Endothelial cell of umbilical vein (primary cell): ENCODE measurements at places on chromosomes 5 and 9. TPM values are rescaled to one million over a fixed set of nuclear protein-coding genes. Genes with fewer than 3 reads are reported as not detected.

MARVELD2 gene
- total RNA-seq, result 6.7 and 7.1 TPM in 2 replicates

OLFM1 gene
- 0.42 and 0.95 TPM in 2 replicates for total RNA-seq

ADAMTS2 gene
- not detected in 2 replicates for total RNA-seq

SLC6A19 gene
- not detected in 2 replicates for total RNA-seq

GCNT1 gene
- 11.0 and 18.1 TPM in 2 replicates for total RNA-seq

PKD2L2 gene
- not detected in 2 replicates for total RNA-seq

CDC14B gene
- total RNA-seq, result 0.74 and 0.93 TPM in 2 replicates

PCDHA9 gene
- total RNA-seq, result not detected in 2 replicates

KIAA1191 gene
- 116 and 119 TPM in 2 replicates for total RNA-seq

ERCC8 gene
- total RNA-seq, result 10.4 and 12.8 TPM in 2 replicates

ENTPD8 gene
- total RNA-seq, result 0.42 and 0.51 TPM in 2 replicates

CARTPT gene
- total RNA-seq, result not detected in 2 replicates

CDH6 gene
- 0.35 TPM in 1 of 2 replicates, not detected in the other for total RNA-seq

LIFR gene
- 34.9 and 36.4 TPM in 2 replicates for total RNA-seq

PFN3 gene
- not detected in 2 replicates for total RNA-seq

N4BP3 gene
- 38.2 and 40.3 TPM in 2 replicates for total RNA-seq

IFNA5 gene
- not detected in 2 replicates for total RNA-seq

CEP78 gene
- total RNA-seq, result 30.2 and 35.9 TPM in 2 replicates

IFNA1 gene
- not detected in 2 replicates for total RNA-seq

TBC1D13 gene
- 34.9 and 35.1 TPM in 2 replicates for total RNA-seq

TMEM232 gene
- 0.37 and 0.38 TPM in 2 replicates for total RNA-seq

GFI1B gene
- total RNA-seq, result not detected in 2 replicates

CHD1 gene
- 44.3 and 48.9 TPM in 2 replicates for total RNA-seq

NIM1K gene
- 0.49 TPM in 1 of 2 replicates, not detected in the other for total RNA-seq

IFNA8 gene
- not detected in 2 replicates for total RNA-seq

UBE2QL1 gene
- total RNA-seq, result 0.15 and 0.21 TPM in 2 replicates

FAM153A gene
- total RNA-seq, result not detected in 2 replicates
